ENCODE measurements at places on chromosomes 7 and 10. TPM values are rescaled to one million over a fixed set of nuclear protein-coding genes. Genes with fewer than 3 reads are reported as not detected.

Gene MYO1G
- 1.0 TPM for total RNA-seq

Gene FXYD4
- total RNA-seq, result not detected

DNA sequence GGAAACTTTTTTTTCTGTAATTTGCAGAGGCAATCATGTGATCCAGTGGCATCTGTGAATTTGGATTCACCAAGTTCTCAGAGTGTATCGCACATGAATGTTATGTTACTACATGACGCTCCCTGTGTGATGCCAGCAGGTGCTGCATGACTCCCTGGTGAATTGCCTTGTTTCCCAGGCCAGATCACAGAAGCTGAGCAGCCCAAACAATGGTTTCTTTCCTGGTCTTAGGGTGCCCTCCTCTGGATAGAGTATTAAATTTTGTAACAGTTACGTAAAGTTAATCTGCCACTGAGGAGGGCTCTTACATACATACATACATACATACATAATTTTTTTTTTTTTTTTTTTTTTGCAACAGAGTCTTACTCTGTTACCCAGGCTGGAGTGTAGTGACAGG, 3.6 kb downstream of the ZSCAN21 start:
- H3K4me1 ChIP-seq, result no peaks in the 10 kb centered on the region
- DNase-seq, result no peak
- no peaks in the 10 kb centered on the region for H3K36me3 ChIP-seq

GRCh38 chr7:51242881-51243518, 73.6 kb downstream of the COBL start:
- DNase-seq, result no peak
- no peaks in the 10 kb centered on the region for H3K36me3 ChIP-seq
- no peaks in the 10 kb centered on the region for H3K4me1 ChIP-seq
- H3K27me3 ChIP-seq, result no peaks in the 10 kb centered on the region
- H3K4me3 ChIP-seq, result no peak overlapping the region
- no peak overlapping the region for H3K27ac ChIP-seq

GRCh38 chr7:44080686-44081265, 1.6 kb downstream of the POLM start:
- H3K36me3 ChIP-seq, result no peaks in the 10 kb centered on the region
- H3K27me3 ChIP-seq, result no peaks in the 10 kb centered on the region
- no peak overlapping the region for H3K4me3 ChIP-seq
- H3K4me1 ChIP-seq, result no peaks in the 10 kb centered on the region

- no peak overlapping the region for H3K27ac ChIP-seq
- H3K36me3 ChIP-seq, result no peaks in the 10 kb centered on the region
- DNase-seq, result no peak
These were observed 6.4 kb upstream of the ACSL5 start for GRCh38 chr10:112367516-112367915.
